NK-92 treated with Interleukin-12 subunit alpha and Interleukin-12 subunit beta, amount 100 ng/mL, for 24 hours (cell line): ENCODE measurements at places on chromosomes 4 and X.

DNA sequence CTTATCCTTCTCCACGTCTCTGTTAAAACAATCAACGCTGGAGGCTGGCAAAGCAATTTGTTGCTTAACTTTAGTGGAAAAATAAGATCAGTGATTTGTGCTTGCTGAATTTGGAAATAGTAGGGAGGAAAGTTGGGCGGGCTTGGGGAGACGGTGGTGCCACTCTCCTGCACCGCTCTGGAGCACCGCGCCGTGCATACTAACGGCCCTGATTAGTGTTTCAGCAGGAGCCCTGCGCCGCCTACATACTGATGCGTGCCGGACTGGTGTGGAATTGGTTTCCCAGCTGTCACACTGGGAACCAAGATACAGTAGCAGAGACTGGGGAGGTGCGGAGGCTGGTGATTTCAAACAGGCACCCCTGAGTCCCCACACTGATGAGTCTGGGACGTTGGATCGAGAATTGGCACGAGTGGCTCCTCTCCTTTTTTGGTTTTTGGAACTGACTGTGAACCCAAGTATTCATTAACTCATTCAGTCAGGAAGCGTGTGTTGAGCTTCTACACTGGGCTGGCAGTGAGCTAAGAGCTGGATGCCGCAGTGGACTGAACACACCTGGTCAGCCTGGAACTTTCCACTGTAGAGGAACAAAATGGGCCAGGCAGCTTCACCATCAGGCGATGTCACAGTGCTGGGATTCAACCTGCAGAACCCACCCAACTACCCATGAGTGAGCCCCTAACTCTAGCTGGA lies 29.0 kb upstream of the PSAPL1 start:
- DNase-seq = no peak

DNA sequence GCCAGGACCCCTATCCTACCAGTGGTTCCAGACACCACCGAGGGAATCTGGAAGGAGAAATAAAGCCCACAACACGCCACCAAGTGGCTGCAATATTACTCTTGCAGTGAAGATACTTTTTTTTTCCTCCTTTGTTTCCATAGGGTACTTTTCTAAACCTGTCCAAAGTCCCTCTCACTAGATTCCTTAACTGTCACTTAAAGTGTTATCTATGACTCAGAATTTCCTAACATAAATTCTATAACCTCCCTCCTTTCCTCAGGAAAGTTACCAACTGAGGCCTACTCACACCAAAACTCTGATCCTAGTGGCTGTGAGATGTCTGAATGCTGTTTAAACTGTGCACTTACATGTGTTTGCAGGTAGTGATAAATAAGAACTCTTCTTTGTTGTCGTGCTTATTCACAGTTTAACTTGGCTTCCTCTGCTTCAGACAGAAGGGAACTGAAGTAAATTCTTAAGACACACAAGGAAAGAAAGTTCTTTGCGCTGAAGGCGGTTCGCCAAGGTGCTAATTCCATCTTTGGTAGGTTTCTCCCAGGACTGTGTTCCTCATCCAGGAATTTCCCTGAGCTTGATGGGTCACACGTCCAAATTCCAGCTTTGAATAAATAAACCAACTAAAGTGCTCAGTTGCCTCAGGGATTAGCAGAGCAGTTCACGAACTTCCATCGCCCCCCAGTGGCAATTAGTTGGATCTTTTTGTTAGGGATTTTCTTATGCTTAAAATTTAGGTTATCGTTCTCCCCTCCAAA lies 10.7 kb upstream of the HCCS start:
- no peak for DNase-seq

GRCh38 chr4:97548186-97548585 lies 595.1 kb downstream of the STPG2 start:
- DNase-seq = no peak

DNA sequence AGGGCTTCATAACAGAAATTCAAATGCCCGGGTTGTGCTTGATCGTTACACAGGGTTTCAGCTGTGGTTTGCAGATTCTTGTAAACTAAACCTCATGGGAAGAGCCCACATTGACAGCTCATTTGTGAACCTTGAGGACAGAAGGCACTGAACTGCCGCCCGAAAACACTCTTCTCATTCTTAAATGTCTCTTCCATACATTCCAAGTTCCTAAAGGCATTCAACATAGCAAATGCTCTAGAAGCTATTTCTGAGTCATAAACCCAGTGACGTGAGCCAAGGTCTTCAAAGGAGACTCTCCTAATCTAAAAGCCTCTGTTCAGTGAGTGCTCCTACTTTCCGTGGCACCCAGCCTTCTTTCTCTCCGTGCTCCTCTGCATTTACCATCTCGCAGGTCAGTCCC lies 737.8 kb upstream of the FRG1 start:
- no peak for DNase-seq

- no peak for DNase-seq
Observed at GRCh38 chrX:108224727-108225621, 133.4 kb downstream of the ATG4A start.

- DNase-seq = no peak
Observed at GRCh38 chrX:77945910-77946545, 23.4 kb downstream of the PGAM4 start.

- no peak for DNase-seq
Observed at GRCh38 chr4:36325926-36326325, 44.5 kb downstream of the DTHD1 start.

DNA sequence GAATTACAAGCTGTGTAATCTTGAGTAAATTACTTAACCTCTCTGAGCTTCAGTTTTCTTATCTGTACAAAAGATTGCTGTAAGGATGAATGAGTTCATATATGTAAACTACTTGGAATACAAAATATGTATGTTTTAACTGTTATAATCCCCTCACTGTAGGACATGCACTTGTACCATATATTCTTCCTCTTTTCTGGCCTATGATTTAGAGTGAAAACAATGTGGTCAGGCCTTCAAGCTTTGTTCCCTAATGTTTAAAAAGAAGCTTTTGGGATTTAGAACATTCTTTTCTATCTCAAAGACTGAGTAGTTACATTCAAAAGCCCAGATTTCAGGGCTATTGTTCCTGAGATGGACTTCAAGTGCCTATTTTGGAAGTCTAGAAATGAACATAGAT lies 26.7 kb upstream of the GPRIN3 start:
- DNase-seq = no peak

GRCh38 chrX:43166874-43167273 lies 388.9 kb upstream of the PPP1R2C start:
- no peak for DNase-seq

DNA sequence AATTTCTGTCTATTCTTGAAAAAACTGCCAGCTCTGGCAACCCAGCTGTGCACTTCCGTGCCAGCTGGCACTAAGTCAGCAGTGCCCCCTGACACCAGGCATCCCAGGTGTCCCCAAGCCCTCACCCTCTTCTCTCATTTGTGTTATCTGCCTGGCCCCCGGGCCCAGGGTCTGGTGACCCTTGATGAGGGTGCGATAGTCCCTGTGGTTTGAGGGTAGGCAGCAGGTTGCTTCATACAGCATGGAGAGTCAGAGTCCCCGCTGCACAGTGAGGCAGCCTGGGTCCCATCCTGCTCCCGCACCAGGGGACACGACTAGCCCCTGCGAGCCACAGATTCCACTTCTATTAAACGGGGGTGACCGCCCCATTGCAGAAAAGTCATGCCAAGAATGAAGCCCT lies 1.9 kb downstream of the MAN2B2 start:
- DNase-seq = no peak

DNA sequence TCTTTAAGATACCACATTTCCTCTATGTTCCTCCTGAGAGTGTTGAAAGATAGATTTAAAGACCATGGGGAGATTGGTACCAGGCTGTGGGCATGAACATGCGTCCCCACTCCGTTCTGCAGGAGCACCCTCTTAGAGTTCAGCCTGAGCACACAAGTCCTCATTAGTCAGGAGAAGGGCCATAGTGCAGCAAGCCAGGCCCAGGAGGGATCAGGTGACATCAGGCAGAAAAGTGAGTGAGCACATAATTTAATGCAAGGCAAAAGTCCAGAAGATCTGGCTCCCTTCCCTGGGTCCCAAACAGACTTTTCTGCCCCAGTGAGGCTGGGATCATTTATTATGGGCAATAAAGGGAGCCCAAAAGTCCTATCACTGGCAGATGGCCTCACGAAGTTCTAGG lies 263.7 kb upstream of the AGTR2 start:
- no peak for DNase-seq

DNA sequence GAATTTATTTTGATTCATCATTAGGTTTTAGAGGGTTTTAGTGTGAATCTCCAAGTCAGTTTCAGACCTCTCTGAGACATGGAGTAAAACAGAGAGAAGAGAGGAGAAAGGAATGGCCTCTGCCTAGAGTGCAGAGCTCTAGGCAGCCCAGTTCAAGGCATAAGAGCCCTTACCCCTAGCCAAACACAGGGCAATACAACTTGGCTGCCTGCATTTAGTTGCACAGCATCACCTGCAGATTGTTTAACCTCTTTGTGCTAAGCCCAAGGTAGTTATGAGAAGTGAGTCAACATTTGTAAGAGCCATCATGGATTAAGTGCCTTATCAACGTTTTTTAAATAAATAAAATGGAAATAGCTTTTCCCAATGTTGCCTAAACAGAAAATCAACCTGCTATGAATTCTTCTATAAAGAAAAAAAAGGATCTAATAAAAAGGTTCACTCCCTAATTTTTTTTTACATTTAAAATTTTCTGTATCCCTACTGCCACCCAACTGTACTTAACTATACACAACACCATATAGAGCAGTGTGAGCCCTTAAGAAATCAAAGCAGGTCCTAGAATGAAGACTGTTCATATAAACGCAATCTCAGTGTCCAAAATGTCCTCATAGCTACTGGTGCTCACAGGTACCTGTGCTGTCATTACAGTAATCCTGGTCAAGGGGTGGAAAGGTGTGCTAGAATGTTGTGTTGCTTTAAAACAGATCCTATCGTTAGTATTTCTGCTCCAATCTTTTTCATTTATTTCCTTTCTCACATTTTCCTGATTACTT lies 36.0 kb downstream of the PF4 start:
- DNase-seq = no peak

DNA sequence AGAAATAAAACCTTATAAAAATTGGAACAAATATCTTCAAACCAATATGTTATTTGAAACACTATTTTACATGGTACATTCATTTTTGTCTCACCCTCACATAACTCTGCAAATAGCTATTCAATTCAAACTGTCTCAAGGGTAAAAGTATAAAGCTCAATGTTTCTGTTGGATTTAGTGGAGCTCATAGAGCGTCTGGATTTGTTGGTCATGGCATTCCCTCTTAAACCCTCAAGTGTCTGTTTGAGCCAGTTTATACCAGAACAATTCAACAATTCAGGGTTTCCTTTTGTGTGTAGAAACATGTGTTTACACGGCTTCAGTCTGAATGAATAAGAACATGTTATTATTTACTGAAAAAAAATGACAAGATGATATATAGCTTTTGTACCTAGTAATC lies 161.6 kb downstream of the PCDH18 start:
- no peak for DNase-seq

DNA sequence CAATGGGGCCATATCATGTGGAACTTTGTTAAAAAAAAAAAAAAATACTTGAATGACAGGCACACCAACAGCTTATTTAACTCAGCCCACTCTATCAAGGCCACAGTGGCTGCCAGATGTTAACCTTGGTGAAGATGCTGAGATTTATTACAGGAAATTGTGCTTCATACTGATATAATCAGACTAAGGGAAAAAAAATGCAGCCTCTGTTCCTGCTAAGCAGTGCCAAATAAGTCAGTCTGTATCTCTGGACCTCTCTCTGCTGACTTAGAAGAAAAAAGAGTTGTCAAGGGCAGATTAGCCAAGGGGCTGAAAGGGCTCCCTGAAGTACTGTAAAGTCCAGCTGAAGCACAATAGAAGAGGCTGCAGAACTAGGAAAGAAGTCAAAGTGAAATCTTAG lies 677.7 kb upstream of the HTR2C start:
- DNase-seq = no peak

DNA sequence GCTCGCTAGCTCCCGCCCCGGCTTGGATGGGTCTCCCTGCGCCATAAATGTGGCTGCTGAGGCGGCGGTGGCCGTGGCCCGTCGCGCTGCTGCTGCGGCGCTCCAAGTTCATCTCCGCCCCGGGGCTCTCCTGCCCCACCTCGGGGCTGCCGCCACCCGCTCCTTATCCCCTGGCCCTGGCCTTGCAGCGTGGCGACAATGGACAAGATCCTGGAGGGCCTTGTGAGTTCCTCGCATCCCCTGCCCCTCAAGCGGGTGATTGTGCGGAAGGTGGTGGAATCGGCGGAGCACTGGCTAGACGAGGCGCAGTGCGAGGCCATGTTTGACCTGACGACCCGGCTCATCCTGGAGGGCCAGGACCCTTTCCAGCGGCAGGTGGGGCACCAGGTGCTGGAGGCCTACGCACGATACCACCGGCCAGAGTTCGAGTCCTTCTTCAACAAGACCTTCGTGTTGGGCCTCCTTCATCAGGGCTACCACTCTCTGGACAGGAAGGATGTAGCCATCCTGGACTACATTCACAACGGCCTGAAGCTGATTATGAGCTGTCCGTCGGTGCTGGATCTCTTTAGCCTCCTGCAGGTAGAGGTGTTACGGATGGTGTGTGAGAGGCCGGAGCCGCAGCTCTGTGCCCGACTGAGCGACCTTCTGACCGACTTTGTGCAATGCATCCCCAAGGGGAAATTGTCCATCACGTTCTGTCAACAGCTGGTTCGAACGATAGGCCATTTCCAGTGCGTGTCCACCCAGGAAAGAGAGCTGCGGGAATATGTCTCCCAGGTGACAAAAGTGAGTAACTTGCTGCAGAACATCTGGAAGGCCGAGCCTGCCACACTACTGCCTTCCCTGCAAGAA lies 763 bp downstream of the USP38 start:
- peak; percentile 35 for DNase-seq

DNA sequence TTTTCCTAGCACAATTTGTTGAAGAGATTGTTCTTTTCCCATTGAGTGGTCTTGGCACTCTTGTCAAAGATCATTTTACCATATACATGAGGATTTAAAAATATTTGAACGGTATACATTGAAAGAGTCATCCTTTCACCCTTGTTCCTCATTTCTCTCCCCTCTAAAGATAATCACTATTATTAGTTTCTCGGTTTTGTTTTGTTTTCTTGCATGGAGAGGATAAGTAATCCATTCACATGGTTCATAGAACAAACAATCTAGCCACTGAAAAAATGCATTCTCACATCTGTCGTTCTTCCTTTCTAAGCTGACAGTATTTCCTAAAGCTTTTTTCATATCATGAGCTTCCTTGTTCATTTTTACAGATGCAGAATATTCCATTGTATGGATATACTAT lies 39.2 kb upstream of the MSMO1 start:
- no peak for DNase-seq

- no peak for DNase-seq
Observed at GRCh38 chr4:165301833-165302232, 25.6 kb upstream of the MSMO1 start.

- DNase-seq = no peak
Observed at GRCh38 chr4:39446842-39447573, 11.7 kb downstream of the RPL9 start.

- DNase-seq = no peak
Observed at GRCh38 chr4:164512124-164512523, 241.8 kb upstream of the SMIM31 start.

DNA sequence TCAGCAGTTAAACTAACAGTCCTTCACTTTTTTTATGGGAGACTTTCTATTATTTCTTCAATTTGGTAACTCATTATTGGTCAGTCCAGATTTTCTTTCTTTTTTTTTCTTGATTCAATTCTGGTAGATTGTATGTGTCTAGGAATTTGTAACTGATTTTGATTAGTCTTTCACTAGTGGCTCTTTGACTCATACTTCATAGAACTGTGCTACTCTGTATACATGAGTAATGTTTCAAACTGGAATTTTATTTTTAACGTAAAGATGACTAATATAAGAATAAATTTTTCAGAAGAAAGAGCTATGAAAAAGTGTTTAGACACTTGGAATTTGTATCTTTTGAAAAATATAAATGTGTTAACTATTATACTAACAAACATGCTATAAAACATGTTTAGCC lies 813.0 kb downstream of the TRAM1L1 start:
- DNase-seq = no peak

GRCh38 chrX:67351411-67351810 lies 192.4 kb upstream of the AR start:
- DNase-seq = no peak
